SIG-M5 (cell line): ENCODE measurements at places on chromosomes 6 and 20.

- no peak for DNase-seq
Observed at GRCh38 chr6:32568561-32568960, 21.1 kb downstream of the HLA-DRB1 start.

GRCh38 chr20:16004108-16004854 is 569.0 kb downstream of the KIF16B start:
- DNase-seq, result no peak

- DNase-seq, result no peak
Observed at GRCh38 chr20:10603378-10603777, 70.4 kb downstream of the JAG1 start.

DNA sequence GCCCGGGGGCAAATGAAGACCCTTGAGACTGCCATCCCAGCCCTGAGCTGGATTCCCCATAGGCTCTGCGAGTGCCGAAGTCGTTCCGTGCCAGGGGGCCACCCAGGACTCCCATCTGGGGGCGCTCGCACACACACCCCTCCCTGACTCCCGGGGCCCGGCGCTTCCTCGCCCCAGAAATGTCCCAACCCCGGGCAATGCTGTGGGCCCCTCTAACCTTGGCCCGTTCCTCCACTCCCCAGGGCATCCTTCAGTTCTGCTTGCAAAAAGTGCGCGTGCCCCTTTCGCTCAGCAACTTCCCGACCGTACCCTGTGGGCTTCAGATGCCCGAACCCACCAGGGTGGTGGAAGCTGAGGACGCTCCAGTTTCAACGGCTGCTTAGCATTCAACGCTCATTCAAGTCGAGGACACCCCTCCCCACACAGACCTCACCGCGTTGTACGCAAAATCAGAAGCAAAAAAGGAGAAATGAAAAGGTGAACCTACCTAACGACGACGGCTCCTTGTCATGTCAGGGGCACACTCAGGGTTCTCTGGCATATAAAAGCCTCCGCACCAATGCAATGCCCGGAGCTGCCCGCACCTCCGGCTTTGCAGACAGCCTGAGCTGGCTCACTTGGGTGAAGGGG is 25.3 kb downstream of the RIPOR2 start:
- no peak for DNase-seq

DNA sequence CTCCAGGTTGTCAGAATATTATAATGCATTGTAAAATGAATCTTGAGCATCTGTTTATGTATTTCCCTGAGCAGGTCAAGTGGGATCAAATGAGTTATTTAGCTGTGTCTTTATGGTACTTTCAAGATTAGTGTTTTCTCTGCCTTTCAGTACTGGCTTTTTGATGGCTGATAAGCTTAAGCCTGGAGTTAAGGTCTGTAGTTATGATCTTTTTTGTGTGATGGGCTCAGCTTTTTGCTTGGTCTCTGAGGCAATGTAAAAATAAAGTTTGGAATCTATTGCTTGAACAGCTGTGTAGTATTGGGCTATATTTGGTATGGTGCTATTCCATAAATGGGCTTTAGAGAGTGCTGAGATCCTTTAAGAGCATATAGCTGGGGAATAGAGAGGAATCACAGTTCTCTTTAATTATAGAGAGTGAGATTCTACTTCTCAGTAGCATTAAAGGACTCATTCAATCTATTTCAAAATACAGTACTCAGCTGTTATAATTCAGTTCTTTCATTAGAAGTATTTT is 40.7 kb downstream of the ZNF451 start:
- DNase-seq, result no peak
